Activated T-helper 1 cell treated with anti-CD3 and anti-CD28 coated beads, Interleukin-2, amount 50 U/mL, for 16 hours (primary cell): ENCODE measurements at places on chromosomes 4 and X.

- DNase-seq, result no peak
Measured at GRCh38 chrX:1618689-1619088, 3.8 kb downstream of the ASMT start.

DNA sequence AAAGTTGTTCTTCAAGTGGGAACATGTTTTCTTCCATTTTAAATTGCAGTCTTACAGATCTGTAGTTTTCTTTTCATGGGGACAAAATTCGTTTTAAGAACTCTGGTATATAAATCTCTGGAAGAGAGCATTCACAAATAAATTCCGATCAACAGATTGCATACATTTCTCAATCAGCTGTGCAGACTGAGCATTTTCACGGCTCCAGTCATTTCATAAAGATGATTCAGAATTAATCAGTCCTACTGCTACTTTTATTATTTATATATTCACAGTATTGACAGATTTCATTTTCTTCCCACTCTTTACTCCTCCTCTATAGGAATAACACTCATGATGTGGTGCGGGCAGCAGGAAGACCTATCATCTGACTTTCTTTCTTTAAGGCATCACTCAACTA lies 534.9 kb upstream of the FTHL17 start:
- DNase-seq, result no peak

DNA sequence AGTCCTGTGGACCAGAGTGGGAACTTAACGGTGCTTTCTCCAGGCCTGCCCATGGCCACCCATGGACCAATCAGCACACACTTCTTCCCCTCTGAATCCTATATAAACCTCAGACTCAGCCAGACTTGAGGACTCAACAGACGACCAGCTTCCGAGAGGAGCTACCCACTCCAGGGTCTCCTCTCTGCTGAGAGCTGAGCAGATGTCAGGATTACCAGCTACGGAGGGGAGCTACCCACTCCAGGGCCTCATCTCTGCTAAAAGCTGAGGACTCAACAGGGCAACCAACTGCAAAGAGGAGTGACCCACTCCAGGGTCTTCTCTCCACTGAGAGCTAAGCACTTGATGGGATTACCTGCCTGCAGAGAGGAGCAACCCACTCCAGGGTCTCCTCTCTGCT lies 80.0 kb upstream of the DDX60 start:
- DNase-seq, result no peak

- no peak for DNase-seq
Measured at GRCh38 chr4:21205821-21206531, 505.7 kb downstream of the PACRGL start.

DNA sequence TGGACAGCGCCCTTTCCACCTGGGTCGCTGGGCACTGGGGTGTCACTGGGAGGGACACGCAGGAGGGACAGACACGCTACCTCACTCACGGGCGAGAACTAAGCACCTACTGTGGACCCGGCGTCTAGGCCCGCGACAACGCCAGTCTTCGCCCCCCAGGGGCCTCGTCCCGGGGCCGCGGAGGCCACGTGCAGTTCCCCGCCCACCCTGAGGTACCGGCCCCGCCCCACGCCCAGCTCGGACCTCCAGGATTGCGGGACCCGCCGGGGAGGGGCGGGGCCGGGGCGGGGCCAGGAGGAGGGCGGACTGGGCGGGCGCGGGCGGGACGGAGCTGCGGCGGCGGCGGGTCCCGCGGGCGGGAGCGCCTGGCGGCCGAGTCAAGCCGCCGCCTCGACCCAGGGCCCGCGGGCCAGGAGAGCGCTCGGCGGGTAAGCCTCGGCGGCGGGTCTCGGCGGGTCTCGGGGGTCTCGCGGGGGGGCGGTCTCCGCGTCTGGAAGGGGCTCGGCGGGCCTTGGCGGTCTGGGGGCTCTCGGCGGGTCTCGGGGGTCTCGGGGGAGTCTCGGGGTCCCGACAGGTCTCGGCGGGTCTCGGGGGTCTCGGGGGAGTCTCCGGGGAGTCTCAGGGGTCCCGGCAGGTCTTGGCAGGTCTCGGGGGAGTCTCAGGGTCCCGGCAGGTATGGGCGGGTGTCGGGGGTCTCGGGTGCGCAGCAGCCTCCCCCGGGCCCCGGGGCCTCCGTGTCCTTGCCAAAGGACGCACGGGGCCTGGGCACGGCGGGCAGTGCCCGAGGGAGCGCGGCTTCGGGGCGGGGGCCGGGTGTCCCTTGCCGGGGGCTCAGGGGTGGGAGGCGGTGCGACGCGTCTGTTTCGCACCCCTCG lies at the start of gene SH3BP2:
Gene SH3BP2 (plus strand): TSS at position 375 of the 875 bp plus-strand sequence. CDS start 27,533 bp downstream, outside the sequence.
- DNase-seq, result peak; percentile 49

- no peak for DNase-seq
Measured at GRCh38 chr4:186592966-186593586, 37.7 kb upstream of the MTNR1A start.

GRCh38 chr4:77073981-77074380 lies 1.8 kb downstream of the CCNI start:
- DNase-seq, result no peak

DNA sequence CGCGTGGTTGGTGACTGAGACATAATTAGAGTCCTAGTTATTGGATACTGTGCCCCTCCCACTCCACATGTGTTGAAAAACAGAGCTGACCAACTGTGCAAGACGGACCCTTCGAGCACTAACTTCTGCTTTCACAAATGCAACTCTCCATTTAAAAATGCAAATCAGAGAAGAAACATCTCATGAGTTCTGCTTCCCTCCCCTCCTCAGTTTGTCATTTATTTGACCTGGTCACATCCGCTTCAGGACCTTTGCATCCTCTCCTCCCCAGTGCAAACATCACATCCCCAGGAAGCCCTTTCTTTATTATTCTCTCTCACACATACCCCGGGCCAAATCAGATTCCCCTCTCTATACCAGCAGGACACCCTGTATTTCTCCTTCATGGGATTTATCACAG lies 38.1 kb upstream of the NOCT start:
- no peak for DNase-seq

DNA sequence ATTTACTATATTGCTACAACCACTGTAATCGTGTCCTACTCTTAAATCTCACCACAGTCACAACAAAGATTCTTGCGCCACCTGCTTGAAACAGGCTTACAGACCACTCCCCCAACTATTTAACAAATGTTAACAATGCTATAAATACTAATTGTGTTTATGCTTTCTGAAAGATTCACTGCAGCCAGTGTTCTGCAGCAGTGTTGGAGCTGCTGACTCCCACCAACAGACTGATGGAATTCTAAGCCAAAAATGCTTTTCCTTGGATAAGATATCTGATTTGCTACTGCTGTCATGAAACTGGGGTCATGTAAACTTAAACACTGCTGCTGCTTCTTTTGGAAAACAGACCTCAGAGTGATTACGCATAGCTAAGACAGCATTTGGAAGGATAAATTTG lies 244.2 kb upstream of the MAB21L2 start:
- DNase-seq, result no peak
